ENCODE measurements at places on chromosomes 2 and 18. TPM values are rescaled to one million over a fixed set of nuclear protein-coding genes. Genes with fewer than 3 reads are reported as not detected.

The MAPK4 gene
- total RNA-seq = 0.22 TPM

The SP140L gene
- 8.0 TPM for total RNA-seq

DNA sequence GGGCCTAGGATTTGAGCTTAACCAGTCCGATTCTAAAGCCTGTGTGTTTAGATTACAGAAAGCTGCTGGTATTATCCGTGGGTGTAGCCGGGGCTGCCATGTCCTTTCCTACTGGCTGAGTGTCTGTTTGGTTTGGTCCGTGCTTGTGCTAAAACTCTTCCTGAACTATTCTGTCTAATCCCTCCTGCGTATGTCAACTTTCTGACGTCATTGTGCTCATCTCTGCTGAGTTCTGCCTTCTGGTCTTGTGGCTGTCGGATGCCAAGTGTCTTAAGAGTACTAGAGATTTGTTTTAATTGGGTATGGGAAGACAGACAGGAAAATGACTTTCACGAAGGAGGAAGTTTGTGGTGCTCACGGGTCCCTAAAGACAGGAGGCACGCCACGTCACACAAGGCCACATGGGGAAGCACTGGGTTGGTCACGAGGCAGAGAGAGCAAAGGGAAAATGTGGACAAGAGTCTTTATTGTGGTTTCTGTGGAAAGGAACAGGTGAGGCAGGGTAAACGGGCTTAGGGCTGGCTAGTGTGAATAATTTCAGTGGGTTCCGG is 31.8 kb upstream of the NTSR2 start:
- H3K4me3 ChIP-seq = no peak overlapping the region
- H3K36me3 ChIP-seq = no peaks in the 10 kb centered on the region
- peaks cover 23% of the 10 kb centered on the region for H3K4me1 ChIP-seq
- DNase-seq = no peak
- no peak overlapping the region for H3K27ac ChIP-seq

DNA sequence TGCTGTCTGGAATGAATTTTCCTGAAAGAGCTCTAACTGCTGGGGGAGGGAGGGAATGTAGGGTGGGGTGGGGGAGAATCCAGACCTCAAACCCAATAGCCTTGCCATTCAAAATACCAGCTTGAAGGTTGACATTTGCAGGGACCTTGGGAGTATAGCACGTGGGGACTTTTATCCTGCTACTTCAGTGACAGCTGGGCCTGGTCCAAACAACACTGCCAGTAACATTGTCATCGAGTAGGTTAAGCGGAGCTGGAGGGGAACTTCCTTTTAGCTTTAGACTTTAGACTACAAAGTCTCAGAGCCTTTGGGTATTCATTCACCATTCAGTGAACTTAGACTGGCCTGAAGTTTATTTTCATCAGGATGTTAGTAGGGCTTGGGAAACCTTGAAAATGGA is 248.7 kb downstream of the MEIS1 start:
- peaks cover 8% of the 10 kb centered on the region for H3K4me1 ChIP-seq
- no peak overlapping the region for H3K4me3 ChIP-seq
- no peaks in the 10 kb centered on the region for H3K36me3 ChIP-seq
- no peaks in the 10 kb centered on the region for H3K27me3 ChIP-seq
- no peak for DNase-seq
- H3K27ac ChIP-seq = no peak overlapping the region

- H3K4me1 ChIP-seq = peaks cover 19% of the 10 kb centered on the region
- no peak overlapping the region for H3K4me3 ChIP-seq
- H3K36me3 ChIP-seq = no peaks in the 10 kb centered on the region
- no peak overlapping the region for H3K27ac ChIP-seq
- DNase-seq = no peak
Measured at GRCh38 chr2:72109904-72110303, 37.8 kb downstream of the CYP26B1 start.
